Occipital lobe (tissue), 3 donors: ENCODE measurements at places on chromosomes 2 and 18.

DNA sequence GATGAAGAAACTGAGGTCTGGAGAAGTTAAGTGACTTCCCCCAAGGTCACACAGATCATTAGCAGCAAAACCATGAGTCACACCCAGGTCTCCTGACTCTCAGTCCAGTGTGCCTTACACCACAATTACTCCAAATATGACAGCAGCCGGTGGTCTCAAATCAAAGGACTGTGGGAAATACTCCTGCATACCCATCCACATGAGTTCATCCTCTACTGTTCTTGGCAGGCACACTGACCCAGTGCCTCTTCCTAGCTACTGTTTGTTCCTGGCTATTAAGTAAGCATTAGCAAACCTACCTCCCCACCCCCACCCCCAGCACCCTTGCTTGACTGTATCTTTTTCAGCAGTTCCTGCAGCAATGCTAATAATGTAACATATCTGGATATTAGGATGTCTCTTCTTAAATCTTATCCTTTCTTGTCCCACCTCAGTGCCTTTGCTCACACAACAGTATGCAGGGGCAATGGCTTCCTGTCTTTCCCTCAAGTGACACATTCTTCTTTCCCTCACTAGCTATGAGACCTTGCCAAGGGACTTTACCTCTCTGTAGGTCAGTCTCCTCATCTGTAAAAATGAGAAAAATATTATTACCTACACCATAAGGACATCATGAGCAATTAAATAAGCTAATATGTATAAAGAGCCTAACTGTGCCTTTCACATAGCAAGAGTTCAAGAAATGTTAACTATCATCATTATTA lies 46.2 kb downstream of the FAM98A start:
- no peak for DNase-seq

DNA sequence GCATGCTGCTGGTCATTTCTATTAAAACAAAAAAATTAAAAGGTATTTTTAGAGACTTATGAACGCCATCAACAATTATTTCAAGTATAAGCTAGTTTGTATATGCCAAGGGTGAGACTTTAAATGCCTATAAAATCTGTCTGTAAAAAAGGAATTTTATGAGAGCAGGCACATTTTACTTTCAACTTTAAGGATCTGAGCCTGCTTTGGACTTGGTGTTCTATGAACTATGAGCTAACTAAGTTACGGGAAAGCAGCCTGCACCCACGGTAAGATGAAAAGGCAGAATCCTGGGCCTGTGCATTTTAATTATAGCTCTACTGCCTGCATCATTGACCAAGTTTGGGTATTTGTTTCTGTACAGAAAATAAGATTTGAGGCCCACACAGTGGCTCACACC lies 95.4 kb downstream of the PLEKHM3 start:
- DNase-seq = no peak

DNA sequence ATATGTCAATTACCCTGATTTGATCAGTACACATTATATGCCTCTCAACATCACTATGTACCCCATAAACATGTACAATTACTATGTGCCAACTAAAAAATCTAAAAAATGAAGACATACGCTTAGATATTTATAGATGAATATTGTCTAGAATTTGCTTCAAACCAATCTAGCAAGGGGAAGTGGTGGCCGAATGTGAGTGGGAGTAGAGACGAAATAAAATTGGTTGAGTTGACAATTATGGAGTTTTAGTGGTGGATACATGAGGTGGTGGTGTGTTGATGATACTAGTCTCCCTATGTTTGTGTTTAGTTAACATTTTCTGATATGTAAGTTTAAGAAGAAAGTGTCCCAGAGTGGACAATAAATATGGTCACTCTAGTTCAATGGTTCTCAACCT lies 49.0 kb downstream of the SDC1 start:
- DNase-seq = no peak

- no peak for DNase-seq
Observed at GRCh38 chr2:44746856-44747615, 194.5 kb upstream of the SIX3 start.

GRCh38 chr2:194087089-194087958 lies 1569.7 kb upstream of the SLC39A10 start:
- no peak for DNase-seq

DNA sequence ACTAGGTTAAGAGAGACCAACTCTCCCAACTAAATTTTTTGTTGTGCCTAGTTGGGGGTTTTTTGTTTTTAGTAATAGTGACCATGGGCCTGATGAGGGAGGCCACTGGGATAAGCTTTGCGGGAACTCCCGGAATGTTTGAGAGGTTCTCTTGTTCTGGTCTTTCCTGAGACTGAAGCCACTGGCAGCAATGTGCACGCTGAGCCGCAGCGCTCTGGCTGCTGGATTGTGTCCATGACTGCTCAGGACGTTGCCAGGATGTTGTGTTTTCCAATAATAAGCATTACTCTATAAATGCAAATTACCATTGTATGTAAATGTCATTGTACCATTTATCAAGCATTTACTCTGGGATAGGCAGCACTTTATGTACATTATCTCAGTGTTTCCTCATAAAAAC lies 126.1 kb downstream of the GALNT1 start:
- DNase-seq = peak; percentile 10

GRCh38 chr2:210895132-210895531 lies 338.7 kb downstream of the CPS1 start:
- DNase-seq = no peak

DNA sequence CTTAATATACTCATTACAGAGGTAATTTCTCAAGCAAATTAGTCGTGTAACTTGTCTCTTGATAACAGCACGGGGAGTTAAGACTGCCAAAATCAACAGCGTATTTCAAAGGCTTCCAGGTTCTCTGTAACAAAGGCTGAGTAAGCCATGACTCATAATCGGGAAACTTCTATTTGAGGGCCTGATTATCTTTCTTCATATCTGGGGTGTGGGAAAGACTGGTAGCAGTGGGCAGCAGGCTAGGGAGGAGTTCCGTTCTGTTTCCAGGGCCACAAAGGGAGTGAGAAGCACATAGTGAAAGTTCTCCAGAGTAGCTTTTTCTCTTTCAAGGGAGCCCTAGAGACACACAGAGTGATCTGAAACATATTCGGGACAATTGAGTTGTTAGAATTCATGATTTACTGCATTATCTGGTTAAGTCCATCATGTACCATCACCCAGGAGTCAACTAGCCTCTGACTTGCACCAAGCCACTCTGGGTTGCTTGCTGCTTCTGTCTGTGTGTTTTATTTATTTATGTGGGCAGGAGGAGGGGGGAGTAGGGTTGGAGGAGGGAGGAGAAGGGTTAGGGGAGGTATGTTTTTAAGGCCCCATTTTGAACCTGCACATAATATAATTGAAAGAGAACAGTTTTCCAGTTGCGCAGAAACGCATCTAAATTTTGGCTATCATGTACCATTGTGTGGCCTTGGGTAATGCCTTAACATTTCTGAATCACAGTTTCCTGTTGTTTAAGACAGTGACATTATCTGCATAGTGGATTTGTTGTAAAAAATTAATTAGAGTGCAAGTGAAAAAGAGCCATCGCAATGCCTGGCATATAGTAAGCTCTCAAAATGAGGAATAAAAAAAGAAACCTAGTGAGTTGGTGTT lies 80.5 kb upstream of the ITPRID2 start:
- peak; percentile 4 for DNase-seq

GRCh38 chr2:175064797-175065196 lies 59.6 kb upstream of the CHN1 start:
- DNase-seq = no peak
